Stimulated activated CD8-positive, alpha-beta memory T cell treated with anti-CD3 and anti-CD28 coated beads, Interleukin-15, amount 100 ng/mL, for 4 hours (primary cell): ENCODE measurements at places on chromosomes 12 and 14.

GRCh38 chr14:24840204-24840893 lies 206.4 kb upstream of the GZMB start:
- no peak for DNase-seq

DNA sequence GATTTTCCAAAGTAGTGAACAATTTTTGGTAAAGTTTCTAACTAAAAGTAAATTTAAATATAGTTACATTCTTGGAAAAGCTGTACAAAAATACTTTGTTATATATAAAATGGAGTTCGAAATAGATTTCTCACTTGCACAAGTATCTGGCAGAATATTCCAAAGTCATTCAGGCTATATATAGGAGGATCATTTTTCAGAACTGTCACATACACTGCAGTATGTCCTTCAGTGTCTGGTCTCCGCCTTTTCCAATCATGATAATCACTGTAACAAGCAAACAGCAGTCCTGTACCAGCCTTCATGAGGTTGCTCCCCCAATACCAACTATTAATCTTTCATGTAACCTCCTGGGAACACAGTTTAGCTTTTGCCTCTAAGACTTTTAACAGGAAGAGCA lies 18.6 kb downstream of the TBK1 start:
- no peak for DNase-seq

GRCh38 chr12:124564971-124565491 lies 2.4 kb downstream of the NCOR2 start:
- DNase-seq: no peak

GRCh38 chr12:104201238-104202001 lies 14.2 kb upstream of the TXNRD1 start:
- DNase-seq: no peak

- DNase-seq: no peak
Observed at GRCh38 chr12:94049718-94050117, 98.7 kb upstream of the PLXNC1 start.

- no peak for DNase-seq
Observed at GRCh38 chr12:107242189-107242588, 148.8 kb upstream of the CRY1 start.

- DNase-seq: no peak
Observed at GRCh38 chr12:105048315-105048714, 35.9 kb downstream of the ALDH1L2 start.

DNA sequence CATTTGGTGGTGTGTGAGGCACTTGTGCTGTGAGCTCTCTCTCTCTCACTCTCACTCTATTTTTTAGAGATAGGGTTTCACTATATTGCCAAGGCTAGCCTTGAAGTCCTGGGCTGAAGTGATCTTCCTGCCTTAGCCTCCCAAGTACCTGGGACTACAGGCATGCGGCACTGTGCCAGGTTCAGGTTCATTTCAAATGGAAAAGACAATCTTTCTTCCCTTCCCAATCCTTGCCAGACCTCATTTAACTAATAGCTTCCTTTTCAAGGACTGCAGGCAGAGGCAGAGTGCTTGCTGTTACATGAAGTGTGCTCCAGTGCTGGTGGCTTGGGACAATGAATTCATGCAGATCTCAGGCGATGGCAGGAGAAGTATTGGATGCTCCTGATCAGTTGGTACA lies 73.2 kb upstream of the BICD1 start:
- no peak for DNase-seq

DNA sequence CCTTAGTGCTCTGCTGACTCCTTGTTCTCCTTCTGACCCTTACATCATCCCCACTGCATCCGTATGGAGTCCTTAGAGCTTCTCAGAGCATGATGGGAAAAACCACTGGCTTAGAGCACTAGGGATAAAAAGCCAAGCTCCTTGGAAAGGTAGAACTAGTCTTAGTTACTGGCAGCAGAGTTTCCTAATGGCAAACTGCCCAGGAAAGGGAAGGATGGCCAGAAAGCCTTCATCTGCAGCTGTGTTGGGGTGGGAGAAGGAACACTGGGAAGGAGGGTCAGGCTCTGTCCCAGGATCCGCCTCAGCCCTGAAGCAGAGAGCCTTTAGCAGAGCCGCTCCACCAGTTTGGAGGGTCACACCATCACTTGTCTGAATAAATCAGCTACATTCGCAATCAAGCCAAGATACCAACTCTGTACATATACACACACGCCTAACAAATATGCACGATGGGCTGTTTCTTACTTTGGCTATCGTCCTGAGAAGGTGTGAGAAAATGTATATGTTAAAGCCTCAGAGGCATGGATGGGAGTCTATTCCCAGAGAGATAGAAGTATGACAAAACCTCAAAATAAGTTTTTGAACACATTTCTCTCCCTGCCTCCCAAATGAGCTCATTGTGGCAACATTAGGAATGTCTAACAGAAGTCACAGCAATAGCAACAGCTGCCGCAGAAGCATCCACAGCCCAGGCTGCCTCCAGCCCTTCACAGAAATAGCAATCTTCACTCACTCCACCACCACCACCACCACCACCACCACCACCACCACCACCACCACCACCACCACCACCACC lies 18.6 kb upstream of the GALNT8 start:
- no peak for DNase-seq

GRCh38 chr12:57461276-57461916 lies 1.8 kb downstream of the GLI1 start:
- no peak for DNase-seq

DNA sequence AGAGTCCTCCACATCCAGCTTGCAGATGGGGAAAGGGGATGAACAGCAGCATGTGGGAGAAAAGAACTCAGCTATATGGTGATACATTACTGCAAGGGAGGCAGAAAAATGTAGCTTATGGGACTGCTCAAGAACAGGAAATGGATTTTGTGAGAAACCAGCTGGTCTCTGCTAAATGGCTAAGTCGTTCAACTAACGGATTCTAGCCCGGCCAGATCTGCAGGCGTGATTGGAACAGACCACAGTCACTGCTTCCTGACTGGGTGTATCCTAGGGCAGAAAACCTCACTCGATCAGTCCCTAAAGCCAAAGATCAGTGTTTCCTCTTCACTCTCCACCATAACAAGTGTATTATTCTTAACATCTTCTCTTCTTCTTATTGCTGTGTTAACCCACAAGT lies 8.1 kb upstream of the PTGDR start:
- DNase-seq: no peak

DNA sequence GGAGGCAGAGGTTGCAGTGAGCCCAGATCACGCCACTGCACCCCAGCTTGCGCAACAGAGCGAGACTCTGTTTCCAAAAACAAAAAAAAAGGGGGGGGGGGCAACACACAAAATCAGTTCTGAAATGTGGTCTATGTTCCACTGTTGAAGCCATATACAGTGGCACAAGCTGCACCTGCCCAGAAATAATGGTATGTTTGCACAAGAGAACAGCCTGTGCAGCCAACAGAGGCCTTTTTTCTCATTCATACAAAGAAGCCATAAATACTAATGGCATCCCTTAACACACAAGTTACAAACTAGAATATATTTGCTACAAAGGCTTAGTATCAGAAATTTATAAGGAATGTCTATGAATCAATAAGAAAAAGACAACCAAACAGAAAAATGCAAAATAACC lies 37.1 kb downstream of the ITPR2 start:
- no peak for DNase-seq

GRCh38 chr14:59146484-59146883 lies 42.0 kb upstream of the DAAM1 start:
- no peak for DNase-seq

DNA sequence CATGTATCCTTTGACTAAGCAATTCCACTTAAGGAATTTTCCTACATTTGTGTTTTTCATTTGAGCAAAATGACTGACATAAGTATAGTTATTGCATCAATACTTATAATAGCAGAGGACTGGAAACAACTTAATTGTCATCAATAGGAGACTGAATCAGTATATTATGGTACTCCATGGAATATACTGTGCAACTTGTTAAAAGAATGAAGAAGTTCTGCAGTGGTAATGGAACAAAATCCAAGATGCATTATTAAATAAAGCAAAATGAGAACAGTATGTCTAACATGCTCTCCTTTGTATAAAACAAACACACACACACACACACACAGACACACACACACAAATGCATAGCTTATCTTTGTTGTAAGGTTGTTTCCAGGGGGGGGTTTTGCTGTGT lies 303.1 kb downstream of the RAD51B start:
- DNase-seq: no peak

- peak; percentile 8 for DNase-seq
Observed at GRCh38 chr12:123741937-123742572, 20.0 kb upstream of the DNAH10 start.

DNA sequence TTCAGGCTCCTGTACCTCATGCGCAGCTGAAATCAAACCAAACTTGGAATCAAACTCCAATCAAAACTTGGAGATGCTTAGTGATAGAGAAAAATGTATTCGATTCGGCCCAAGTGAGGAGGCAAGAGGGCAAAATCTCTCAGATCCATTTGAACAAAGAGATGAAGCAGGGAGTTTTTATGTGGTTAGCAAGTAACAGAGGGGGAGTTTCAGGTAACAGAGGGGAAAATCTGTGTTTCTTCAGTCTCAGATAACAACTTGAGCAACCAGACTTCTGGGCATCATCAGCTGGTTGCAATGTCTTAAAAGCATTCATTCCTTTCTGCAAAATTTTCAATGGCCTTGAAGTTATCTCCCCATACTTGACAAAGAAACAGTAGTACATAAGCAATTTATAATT lies 245.1 kb upstream of the AVPR1A start:
- no peak for DNase-seq

GRCh38 chr12:115820656-115821055 lies 456.8 kb downstream of the MED13L start:
- DNase-seq: no peak

GRCh38 chr12:25382311-25383106 lies 131.8 kb upstream of the KRAS start:
- no peak for DNase-seq

DNA sequence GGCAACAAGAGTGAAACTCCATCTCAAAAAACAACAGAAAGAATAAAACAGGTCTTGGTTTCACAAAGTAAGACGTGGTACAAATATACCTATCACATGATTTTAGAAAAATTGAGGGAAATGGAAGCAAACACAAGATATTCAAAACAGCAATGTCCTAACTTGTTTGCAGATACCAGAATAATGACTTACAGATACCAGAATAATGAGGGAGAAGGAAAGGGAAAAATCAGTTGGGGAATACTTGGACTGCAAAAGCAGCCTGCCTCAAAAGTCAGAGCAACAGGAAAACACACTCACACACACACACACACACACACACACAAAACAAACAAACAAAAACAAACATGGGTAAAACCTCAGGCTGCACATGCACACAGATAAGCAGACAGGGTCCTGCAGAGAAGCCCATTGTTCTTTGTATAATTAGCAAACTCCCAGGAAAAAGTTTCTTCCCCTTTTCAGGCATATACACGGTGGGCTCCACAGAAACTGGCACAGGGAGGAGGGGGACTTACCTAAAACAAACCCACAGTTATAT lies 65.7 kb upstream of the CAPRIN2 start:
- DNase-seq: no peak

GRCh38 chr12:2150833-2151232 lies 98.0 kb downstream of the CACNA1C start:
- no peak for DNase-seq

DNA sequence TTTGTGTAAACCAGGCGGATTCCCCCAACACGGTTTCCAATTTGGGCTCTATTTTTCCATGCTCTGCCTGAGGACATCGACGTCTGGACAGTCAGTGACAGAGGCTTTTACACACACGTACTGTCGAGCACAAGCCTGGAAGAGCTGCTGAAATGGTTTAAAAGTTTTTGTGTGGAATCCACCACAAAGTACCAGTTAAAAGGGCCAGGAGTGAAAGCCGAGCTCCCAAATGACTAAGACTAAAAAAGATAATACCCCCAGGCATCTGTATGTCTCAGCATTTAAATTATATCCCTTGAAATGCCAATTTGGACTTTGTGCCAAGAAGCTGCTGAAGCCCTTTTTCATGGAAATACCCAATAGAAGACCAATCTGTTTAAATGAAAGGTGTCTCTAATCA lies 173.2 kb downstream of the EGLN3 start:
- DNase-seq: no peak

- no peak for DNase-seq
Observed at GRCh38 chr12:57198329-57198728, 18.3 kb upstream of the NXPH4 start.

GRCh38 chr14:96121660-96122395 lies 82.7 kb downstream of the C14orf132 start:
- no peak for DNase-seq

GRCh38 chr14:77579065-77579464 lies 37.4 kb downstream of the SPTLC2 start:
- DNase-seq: no peak

DNA sequence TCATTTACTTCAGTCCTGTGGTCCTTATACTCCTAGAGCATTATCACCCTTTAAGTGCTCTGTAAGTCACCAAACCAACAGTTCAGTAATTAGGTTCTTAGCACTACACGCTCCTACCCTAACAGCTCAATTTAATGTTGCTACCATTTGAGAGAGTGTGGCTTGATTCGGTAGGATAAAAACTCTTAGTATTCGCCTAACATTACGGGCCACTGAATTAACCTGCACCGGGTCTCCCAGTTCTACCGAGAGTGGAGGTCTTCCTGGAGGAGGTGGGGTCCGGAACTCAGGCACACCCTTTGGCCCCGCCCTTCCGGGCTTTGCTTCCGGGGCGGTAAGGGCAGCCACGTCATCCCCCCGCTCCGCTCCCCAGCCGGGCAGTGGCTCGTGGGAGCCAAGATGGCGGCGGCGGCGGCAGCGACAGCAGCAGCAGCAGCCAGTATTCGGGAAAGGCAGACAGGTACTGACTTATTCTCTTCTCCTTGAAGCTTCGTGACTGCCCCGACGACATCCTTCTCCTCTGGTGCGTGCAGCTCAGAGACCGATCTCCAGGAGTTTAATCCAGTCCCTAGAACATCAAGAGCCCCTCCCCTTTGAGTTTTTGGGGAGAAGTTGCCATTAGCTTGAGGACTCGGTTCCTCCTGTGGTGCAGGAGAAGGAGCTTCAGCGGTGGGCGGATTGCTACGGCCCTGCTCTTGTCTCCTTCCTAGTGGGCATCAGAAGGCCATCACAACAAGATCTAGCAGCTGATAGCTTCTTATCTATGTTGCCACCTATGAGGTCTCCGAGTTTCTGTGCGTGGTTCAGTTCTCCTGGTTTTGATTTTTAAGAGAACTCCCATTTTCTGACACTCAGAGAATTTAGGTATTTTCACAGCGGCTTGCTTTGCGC lies at the start of gene SCFD1:
Gene SCFD1 (plus strand): TSS at position 380 of the 891 bp plus-strand sequence. CDS start 20 bp downstream, at position 400.
- peak; percentile 86 for DNase-seq
